ENCODE measurements at places on chromosomes 1 and 21.

- no peak for DNase-seq
Observed at GRCh38 chr1:212587016-212587887, 21.3 kb upstream of the ATF3 start.

GRCh38 chr1:247210062-247210375 lies 38.2 kb upstream of the ZNF124 start:
- DNase-seq: no peak

GRCh38 chr21:38813143-38813542 lies 7.4 kb downstream of the ETS2 start:
- DNase-seq: no peak

DNA sequence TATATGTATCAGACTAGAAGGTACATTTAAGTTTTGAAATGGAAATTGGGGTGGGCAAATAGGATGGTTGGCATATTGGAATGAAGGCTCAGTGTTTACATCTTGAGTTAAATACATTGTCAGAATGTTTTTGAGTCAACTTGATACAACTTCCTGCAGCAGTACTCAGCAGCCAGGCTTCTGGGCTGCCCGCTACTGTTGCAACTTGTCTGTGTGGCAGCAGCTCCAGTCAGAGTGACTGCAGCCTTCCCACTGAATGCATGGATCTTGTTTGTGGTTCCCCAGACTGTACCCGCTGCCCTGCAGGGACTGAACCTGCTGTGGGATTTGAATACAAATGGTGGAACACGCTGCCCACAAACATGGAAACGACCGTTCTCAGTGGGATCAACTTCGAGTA lies 24.9 kb upstream of the SARS1 start:
- no peak for DNase-seq

Data from LHCN-M2 (cell line).